Iris pigment epithelial cell (primary cell): ENCODE measurements at places on chromosomes 12 and 14.

- DNase-seq: peak; percentile 86
These were observed 20.6 kb downstream of the MAPK1IP1L start for GRCh38 chr14:55071870-55072640.

DNA sequence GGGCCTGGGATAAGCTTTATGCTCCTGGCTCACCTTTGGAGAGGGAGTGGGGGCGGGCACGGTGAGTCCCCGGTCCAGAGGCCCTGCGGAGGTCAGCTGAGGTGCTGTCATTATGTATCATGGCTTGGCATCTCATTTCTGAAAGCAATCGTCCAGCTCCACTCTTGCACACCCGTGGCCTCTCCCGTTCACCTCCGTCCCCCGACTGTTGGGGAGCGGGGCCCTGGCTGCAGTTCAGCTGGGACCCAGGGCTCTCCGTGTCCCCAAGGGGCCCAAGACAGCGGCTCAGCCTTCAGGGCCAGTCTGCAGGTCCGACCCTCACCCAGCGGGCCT lies 10.6 kb downstream of the BMP4 start:
- no peak for DNase-seq

DNA sequence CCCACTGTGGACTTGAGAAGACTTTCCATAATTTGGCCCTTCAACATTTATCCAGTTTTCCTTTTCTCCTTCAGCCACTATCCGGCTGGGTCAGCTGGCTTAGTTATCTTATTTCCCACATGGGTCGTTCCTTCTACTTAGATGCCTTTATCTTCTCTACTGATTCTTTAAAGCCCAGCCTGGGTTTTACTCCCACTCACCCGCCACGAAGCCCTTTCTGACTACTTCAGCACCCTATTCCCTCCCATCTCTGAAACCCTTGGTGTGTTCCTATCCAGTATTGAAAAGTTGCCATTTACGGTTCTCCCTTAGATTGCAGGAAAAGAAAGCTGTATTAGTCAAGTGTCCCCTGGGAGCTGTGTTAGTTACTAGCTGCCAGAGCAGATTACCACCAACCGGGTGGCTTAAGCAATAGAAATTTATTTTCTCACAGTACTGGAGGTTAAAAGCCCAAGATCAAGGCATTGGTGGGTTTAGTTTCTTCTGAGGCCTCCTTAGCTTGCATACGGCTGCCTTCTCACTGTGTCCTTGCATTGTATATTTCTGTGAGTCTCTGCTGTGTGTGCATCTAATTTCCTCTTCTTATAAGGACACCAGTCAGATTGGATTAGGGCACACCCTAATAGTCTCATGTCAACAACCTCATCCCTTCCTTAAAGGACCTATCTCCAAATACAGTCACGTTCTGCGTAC lies 105.5 kb downstream of the GPATCH2L start:
- DNase-seq: no peak

- no peak for DNase-seq
These were observed 10.7 kb downstream of the DDX47 start for GRCh38 chr12:12823811-12824210.

GRCh38 chr14:100680439-100681051 lies 46.1 kb upstream of the DLK1 start:
- no peak for DNase-seq

- DNase-seq: no peak
These were observed 45.7 kb downstream of the SPPL3 start for GRCh38 chr12:120858306-120859088.

- DNase-seq: peak; percentile 96
These were observed 35.9 kb downstream of the ACADS start for GRCh38 chr12:120761519-120761934.

- no peak for DNase-seq
These were observed 25.3 kb downstream of the GNS start for GRCh38 chr12:64733857-64734256.

DNA sequence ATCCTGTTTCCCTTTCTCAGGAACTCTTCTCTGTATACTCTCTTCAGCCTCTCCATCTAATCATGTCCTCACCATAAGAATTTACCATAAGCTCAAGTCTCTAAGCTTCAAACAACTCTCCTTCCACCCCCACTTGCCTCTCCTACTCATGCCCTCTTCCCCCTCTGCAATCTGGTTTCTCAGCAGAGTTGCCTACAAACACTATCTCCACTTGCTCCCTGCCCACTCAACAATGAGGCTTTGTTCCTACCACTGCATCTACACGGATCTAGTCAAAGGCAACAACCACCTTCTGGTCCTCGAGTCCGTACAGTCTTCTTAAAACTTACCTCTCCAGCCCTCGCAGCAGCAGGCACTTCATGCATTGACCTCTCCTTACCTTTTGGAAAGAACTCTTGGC lies 17.2 kb upstream of the FBLN5 start:
- DNase-seq: no peak

- no peak for DNase-seq
These were observed 57.7 kb downstream of the CCER1 start for GRCh38 chr12:90897316-90897715.
